ENCODE measurements at places on chromosomes 4 and X.

- DNase-seq: peak; percentile 95
These were observed 824 bp upstream of the UGDH start for GRCh38 chr4:39528061-39528465.

- no peak for DNase-seq
These were observed 10.9 kb downstream of the MTHFD2L start for GRCh38 chr4:74168841-74169240.

DNA sequence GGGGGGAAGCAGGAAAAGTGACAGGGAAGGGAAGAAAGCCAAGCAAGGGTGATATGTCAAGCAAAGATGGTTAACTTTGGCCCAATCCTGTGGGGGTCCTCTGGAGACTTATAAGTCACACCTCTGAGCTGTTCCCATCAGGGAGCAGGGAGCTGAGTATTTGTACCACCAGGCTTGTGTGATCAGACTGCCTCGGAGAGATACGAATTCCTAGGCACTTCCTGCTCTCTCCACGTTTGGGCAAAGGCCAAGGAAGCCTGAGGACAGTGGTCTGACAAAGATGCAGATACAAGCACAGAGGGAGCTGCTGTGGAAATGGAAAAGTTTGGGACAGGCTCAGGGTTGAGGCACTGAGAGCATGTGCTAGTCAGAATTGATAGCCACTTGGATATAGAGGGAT is 10.4 kb upstream of the PPP3CA start:
- DNase-seq: no peak

GRCh38 chrX:135713795-135714194 is 356 bp downstream of the CT45A1 start:
- DNase-seq: no peak

DNA sequence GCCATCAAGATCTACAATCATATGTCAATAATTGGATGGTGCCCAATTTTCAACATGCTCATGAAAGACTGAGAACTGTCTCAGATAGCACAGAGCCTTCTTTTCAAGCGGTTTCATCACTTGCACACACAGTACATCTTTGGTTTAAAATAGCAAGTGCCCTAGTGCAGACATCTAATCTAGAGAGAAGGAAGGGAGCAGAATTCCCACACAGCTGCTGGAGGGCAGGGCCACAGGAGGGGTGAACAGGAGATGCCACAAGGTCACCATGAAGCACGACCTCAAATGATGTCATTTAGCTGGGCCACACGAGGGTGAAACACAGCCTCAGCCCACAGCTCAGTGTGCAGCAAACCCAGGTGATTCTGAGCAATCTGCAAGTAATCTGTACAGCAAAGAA is 24.3 kb downstream of the LEF1 start:
- DNase-seq: no peak

- no peak for DNase-seq
These were observed 36.0 kb downstream of the NSUN7 start for GRCh38 chr4:40785727-40786126.

DNA sequence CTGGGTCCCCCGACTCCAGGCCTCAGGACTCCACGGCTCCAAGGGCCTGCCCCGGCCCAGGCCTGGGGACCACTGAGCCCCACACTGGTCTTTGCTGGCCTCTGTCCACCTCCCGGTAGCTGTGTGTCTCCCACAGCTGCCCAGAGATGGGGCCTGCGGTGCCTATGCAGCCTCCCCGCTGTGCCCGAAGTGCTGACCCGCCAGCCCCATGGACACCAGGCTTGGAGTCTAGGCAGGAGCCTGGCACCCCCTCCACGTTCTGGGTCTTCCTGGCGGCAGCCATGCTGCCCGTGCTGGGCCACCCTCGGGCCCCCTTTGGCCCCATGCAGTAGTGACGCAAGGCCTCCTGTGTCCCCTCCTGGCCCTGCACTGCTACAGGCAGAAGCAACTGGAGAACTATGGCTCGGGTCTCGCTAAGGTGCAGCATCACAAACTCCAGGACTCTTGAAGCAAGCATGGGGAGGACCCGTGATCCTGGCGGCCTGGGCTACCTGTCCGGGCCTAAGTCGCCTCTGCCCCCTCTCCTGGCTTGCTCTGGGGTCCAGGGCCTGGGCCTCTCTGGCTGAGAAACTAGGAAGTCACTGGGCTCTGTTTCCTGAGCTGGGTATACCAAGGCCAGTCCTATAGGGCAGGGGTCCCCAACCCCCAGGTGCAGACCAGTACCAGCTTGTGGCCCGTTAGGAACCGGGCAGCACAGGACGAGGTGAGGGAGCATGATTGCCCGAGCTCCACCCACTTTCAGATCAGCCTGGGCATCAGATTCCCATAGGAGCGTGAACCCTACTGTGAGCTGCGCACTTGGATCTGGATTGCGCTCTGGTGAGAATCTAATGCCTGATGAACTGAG is 917 bp downstream of the MYL5 start:
- no peak for DNase-seq

DNA sequence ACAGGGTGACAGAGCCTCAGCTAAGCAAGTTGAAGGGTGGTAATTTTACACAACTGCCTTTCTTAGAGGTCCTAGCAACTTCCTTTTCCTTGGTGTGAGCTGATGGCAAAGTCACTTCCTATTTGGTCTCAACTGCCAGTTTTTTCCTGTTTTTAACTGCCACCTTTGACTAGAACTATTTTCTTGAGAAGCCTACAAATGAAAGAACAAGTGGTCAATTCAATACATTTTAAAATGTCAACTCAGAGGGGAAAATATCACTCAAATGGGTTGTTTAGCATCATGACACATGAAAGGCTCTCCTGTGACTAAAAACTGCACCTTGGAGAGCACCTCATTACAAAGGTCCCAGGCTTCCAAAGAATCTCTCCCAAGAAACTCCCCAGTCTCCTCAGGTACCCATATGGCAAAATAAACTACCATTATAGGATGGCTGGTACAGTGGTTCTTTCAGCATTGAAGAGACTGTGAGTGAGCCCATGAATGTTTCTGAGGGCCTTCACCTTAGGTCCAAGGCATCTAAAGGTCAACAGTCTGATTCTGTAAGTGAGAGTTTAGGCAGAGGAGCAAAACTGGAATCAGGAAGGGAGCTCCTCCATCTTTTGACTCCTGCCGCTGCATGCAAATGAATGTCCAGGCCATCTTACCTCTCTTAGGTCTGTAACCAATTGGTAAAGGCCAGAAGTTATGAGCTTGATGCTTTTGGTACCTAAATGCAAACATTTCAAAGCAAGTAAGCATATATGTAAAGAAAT is 5.5 kb upstream of the STK26 start:
- no peak for DNase-seq

GRCh38 chr4:93303440-93303839 is 525.1 kb upstream of the ATOH1 start:
- no peak for DNase-seq

- no peak for DNase-seq
These were observed 20.5 kb upstream of the TRIM61 start for GRCh38 chr4:164997941-164998340.

DNA sequence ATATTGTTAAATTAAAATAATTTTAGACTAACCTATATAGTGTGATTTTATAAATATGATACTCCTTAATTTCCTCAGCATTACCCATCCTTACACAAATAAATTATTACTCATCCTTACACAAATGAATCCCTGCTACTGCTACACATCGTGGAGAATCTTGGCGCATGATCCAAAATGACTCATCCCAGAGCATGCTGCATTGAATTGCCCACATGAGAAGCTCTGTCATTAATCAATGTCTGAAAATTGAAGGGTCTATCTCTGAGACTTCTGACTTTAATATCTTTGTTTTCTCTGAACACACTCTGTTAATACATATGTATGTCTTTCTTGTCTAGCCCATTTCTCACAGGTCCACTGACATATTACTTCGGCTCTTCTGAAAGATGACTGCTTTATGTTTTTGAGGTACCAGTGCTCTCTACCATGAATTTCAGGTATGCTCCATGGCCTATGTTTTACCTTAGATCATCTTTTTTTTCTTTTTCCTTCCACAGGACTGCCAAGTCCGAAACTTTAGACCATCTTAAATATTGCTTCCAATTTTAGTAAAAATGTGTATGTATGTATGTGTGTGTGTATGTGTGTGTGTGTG is 15.7 kb upstream of the DUSP21 start:
- peak; percentile 81 for DNase-seq

DNA sequence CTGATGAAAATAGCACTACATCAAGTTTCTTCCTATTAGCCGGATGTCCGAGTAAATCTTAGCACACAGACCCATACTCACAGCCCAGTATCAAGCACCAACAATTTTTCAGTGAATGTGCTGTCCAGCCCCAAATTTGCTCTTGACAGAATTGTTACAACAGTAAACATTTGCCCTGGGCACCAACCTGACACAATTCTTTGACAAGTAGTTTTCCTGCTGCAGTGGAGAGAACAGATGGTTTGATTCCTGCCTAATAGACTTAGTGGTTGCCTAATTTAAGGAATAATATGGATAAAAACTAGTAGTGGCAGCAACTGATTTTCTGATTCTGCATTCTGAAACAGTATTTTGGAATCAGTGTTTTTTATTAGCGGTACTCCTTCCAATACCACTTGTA is 253.6 kb downstream of the SLC39A8 start:
- DNase-seq: no peak

GRCh38 chrX:52576946-52577345 is 60.1 kb upstream of the XAGE1B start:
- no peak for DNase-seq

GRCh38 chrX:31629195-31629594 is 557.4 kb upstream of the FTHL17 start:
- no peak for DNase-seq

DNA sequence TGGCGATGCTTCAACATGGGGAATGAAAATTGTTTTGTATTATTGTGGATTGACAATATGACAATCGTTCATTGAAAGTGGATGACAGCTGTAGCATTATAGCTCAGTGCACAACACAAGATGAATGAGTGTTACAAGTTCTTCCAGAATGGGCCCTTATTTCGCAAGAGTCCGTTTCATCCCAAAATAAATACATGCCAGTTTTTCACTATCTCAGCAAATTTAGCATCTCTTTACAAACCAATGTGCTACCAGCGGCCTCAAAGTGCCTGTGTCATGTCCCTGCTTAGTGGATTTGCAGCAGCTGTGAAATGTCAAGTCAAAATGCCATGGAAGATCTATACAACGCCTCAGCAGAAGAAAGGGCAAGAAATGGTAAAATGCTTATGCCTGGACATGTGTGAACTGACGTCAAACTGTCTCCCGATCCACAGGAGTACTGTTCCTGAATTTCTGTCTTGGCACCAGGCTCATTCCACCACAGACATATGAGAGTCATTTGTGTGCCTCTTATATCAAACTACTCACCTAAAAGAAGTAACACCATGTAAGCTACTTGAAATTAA is 109.6 kb downstream of the MAML3 start:
- peak; percentile 25 for DNase-seq

GRCh38 chr4:182310316-182310715 is 67.1 kb downstream of the TENM3 start:
- DNase-seq: no peak

DNA sequence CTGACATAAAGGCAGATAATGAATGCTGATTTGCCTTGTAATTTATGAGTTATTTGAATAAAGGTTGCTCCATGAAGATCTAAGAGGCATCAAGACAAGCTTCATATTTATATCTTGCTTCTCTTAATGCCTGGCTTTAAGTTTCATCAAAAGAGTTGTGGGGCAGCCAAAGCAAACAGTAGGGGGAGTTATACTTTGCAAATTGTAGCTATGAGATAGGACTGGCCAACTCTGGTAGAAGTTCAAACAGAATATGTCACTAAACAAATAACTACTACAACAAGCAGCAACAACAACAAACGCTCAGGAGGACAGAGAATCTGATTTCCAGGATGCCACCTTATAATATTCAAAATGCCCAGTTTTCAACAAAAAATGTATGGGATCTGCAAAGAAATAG is 69.1 kb upstream of the PLAC1 start:
- no peak for DNase-seq

DNA sequence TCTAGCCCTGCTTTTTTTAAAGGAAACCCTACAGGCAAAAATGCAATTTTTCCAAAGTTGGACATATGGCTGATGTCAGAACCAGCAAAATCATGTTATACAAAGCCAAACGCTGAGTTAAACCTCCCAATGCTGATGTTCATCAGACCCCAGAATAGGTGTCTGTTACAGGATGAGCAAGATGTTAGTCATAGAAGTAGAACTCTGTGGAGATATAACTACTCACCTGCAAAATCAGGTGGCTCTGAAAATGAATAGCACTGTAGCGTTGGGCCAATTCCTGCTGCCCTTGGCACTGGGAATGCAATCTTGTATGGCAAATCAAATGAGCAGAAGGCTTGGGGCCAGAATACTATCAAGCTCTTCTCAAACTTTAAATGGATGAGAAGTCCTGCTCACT is 634.1 kb downstream of the RPA4 start:
- no peak for DNase-seq

DNA sequence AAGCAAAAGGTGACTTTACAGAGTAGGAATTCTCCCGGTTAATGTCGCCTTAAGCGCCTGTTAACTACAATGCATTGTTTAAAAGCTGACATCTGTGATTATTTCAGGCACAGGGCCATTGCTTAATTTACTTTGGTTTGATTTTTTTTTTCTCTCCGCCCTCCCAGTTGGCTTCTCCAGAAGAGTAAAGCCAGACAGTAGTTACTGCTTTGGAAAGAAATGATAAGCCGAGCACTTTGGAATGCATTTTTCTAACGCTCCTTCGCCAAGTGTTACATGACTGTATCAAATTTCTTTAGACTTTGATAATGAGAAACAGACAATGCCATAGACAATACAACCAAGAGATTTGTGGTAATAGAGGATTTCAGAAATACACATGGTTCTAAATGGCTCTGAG is 383.0 kb upstream of the TENM3 start:
- DNase-seq: no peak
